LHCN-M2 (cell line): ENCODE measurements at places on chromosomes 2 and 18. TPM values are rescaled to one million over a fixed set of nuclear protein-coding genes. Genes with fewer than 3 reads are reported as not detected.

ARHGEF33 gene
- 0.06 and 0.57 TPM in 2 replicates for total RNA-seq

AGXT gene
- not detected in 2 replicates for total RNA-seq

RGPD3 gene
- 0.11 and 0.13 TPM in 2 replicates for total RNA-seq

SETBP1 gene
- total RNA-seq: 0.77 and 1.6 TPM in 2 replicates

DNA sequence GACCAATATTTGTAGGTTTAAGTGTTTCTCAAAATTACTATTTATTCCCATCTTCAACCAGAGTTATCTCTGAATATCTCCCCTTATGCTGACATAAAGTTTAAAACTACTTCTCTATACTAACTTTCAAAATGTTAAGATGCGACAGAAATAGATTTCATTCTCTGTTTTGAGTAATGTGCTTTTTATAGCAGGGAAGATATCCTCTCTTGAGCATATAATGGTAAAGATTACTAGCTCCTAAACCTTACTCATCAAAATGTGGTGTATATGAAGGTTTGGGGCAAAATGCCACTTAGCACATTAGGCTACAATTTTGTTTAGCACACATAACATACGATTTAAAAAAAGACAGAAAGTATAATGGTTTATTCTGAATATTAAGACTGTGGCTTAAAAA lies 54.4 kb downstream of the CWC22 start:
- DNase-seq: no peak

GRCh38 chr18:36316246-36316645 lies 18.7 kb downstream of the FHOD3 start:
- DNase-seq: peak; percentile 49
